Foreskin fibroblast (primary cell): ENCODE measurements at places on chromosomes 5 and 9.
A peak's percentile ranks its signal among the peaks of the same experiment; 100 is the strongest.

DNA sequence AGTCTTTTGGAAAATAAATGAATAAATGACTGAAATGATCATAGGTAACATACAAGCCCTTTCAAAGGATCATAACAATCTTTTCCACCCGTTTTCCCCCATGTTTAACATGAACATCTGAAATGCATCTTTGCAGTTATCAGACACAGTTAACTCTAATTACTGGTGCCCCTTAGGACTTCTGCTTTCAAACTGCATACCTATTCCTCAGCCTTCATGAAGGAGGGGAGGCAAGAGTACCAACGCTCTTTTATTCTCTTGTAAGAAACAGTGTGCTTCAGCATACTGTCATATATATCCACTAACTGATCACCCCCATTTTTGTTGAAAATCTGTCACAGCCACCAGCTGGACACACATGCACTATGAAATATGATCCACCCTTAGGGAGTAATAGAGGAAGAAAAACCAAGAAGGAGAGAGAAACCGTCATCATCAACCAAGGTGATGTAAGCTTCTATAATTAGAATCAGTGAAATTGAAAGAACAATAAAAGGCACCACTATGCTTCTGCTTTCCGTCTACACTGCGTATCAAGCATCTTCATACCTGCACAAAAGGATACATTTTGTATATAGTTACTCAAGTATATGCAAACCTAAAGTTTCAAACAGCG lies 98.7 kb downstream of the RAPGEF6 start:
- DNase-seq = no peak

- no peak for DNase-seq
These were observed 75.8 kb downstream of the F2RL2 start for GRCh38 chr5:76547242-76547890.

GRCh38 chr5:61293071-61293470 lies 39.0 kb upstream of the ZSWIM6 start:
- no peak for DNase-seq

DNA sequence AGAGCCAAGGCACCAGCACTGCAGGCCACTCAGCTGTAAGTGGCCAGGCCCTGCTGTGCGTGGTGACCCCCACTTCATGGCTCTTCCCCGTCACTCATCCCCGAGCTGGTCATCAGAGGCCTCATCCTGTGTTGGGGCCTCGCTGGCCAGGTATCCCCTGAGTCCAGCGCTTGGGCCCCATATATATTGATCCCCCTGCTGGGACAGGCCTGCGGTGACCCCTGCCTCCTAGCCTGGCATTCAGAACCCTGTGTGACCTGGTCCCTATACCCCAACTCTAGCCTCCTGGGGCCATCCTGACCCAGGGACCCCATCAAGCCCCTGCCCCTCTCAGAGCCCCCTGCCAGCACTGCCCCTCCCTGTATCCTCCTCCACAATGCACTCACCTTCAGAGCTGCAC lies 12.7 kb downstream of the GBGT1 start:
- no peak for DNase-seq

DNA sequence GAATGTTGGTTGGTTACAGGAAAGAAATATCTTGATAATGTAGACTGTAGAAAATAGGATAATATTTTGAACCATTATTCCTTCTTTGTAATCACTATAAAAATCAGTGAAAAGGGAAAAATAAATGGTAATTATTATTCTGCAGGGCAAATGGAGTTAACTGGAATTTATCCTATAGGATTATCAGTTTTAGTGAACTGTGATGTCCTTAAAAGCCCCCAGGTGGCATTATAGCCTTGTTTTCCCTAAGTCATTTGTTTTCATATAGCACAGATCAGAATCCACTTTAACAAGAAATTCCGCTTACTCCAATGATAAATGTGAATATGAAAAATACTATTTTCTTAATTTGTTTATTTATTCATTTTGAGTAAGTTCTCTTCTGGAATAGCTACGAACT lies 26.2 kb upstream of the WDR41 start:
- DNase-seq = peak; percentile 1

- no peak for DNase-seq
These were observed 166.8 kb downstream of the MELK start for GRCh38 chr9:36739373-36740116.

GRCh38 chr5:86532429-86532828 lies 85.3 kb upstream of the COX7C start:
- no peak for DNase-seq

DNA sequence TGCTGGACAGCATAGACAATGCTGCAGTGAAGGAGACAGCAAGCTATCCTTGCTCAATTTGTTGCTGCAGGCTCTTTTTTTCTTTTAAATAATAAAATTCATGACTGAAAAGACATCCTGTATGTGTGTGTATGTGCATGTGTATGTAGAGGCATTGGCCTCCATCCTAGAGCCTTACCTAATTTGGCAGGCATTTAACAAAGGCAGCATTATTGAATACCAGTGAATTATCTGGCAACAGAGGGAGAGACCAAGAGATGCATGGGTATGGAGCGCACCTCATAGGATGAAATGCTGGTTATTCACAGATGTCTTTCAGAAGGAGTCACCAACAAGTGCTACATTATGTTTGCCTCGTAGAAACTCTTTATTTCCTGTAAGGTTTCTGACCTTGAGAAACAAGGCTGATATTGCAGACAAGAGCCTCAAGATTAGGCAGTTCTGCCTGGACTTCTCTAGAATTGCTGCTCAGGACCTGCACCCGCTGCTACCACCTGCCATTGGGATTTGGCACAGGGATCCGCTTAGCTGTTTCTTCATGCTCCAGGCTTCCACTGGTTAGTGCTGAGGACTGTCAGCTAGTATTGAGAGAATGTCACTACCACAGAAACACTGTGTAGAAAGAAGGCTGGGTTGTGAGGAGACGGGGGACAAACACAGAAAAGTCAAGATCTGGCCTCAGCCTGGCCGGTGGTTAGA lies 247.7 kb upstream of the RFX3 start:
- no peak for DNase-seq

GRCh38 chr5:90548069-90548593 lies 10.5 kb upstream of the ADGRV1 start:
- no peak for DNase-seq

GRCh38 chr5:16656561-16657191 lies 39.9 kb upstream of the RETREG1 start:
- DNase-seq = peak; percentile 27

DNA sequence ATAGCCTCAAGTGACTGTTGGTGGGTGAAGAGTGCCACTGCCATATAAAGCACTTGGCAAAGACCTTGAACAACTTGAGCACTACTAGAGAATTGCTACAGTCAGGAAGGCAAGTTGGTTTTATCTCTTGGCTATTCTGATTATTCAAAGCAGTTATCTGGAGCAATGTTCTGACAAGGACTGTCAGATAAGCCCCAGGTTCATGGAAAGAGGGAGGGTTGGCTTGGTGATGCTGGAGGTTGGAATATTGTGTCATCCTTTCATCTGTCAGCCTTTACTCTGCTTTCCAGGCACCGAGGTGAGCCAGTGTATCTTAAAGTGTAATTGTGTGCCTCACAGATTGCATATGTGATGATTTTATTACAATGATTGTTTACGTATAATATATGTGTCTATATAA lies 548.4 kb upstream of the ZNF608 start:
- DNase-seq = no peak

DNA sequence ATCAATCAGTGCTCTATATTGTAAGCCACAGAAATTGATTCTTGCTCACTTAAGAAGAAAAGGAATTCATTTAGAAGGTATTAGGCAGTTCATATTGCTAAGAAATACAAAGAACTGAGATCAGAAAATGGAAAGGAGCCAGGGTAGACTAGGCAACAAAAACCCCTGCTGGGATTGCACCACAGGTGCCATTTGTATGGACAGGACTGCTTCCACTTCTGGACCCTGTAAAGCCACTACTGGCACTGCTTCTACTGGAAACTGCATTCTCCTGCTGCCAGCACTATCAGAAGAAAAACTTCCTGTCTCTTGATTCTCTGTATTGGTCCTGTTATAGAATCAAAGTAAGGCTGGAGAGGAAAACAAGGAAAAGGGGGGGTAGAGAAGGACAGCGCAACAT lies 45.9 kb downstream of the CERT1 start:
- DNase-seq = no peak

- DNase-seq = peak; percentile 62
These were observed 10.8 kb downstream of the KCNV2 start for GRCh38 chr9:2727966-2728613.

GRCh38 chr5:120852222-120852860 lies 388.2 kb downstream of the PRR16 start:
- DNase-seq = no peak

DNA sequence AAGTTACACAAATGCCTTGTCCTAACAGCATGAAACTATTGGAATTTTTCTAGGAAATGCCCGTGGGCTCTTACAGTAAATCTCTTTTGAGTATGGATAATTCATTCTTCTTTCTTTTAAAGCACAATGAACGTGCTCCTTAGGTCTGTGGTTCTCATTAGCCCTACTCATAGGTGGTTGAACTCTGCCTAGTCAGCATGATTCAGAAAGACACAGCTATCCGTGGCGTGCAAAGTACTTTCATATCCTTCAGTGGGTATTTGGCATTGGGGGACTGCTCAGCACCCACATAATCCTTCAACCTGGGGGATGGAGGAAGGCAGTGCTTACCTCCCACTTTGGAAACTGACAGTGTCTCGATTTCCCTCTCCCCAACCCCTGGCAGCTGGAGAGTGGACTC lies 462.0 kb upstream of the CLINT1 start:
- no peak for DNase-seq

GRCh38 chr5:42718591-42718990 lies 38.0 kb upstream of the CCDC152 start:
- DNase-seq = peak; percentile 34

DNA sequence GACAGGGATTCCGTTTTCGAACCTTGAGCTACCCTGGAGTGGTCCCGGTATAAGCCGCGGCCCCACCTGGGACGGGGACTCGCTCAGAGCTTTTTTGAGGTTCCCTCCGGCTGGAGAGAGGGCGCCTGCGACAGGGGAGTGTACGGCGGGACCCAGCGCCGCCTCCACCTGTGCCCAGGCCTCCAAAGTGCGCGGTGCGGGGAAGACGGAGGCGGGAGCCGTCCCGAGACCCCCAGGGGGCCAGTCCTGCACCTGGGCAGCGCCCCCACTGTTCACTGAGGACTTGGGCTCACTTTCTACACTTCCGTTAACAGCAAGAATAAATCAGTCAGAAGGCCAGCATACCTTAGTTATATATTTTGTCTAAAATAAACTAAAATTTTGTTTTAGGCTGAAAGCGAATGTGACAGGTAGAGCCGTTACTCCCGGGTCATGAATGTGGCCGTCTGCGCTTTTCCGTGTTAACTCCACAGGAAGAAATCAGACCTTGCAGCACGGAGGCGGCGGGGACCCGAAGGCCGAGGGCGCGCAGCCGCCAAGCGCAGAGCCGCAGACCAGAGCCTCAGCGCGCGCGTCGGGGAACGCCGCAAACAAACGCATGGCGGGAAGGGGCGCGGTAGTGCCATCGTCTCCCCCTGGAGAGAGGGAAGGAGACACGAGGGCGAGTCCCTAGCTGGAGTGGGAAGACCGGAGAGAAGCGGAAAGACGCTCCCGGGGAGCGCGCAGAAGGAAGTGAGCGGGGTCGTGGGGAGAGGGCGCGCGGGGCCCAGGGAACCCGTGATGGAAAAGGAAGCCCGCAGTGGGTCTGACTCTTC lies 14.1 kb downstream of the TRIM7 start:
- DNase-seq = peak; percentile 68

GRCh38 chr9:69519470-69520240 lies 152.5 kb downstream of the APBA1 start:
- no peak for DNase-seq

- peak; percentile 51 for DNase-seq
These were observed 43.7 kb downstream of the STK10 start for GRCh38 chr5:172144291-172144815.

- DNase-seq = peak; percentile 74
These were observed 10.9 kb downstream of the ABL1 start for GRCh38 chr9:130845901-130846481.

- no peak for DNase-seq
These were observed 232.8 kb downstream of the ADAMTS6 start for GRCh38 chr5:65248896-65249295.

GRCh38 chr5:138138949-138139780 lies at the start of gene NME5:
NME5 (minus strand) TSS chr5:138139428; CDS start chr5:138138780, 648 bp downstream.
- DNase-seq = peak; percentile 79

GRCh38 chr9:76044266-76044819 lies 153.9 kb downstream of the PCSK5 start:
- peak; percentile 19 for DNase-seq

- no peak for DNase-seq
These were observed 209.1 kb upstream of the ADCY2 start for GRCh38 chr5:7186818-7187217.
